ENCODE measurements at places on chromosomes 3 and 15. TPM values are rescaled to one million over a fixed set of nuclear protein-coding genes. Genes with fewer than 3 reads are reported as not detected.

- no peak for DNase-seq
These were observed 30.5 kb downstream of the FAH start for GRCh38 chr15:80183306-80183705.

DNA sequence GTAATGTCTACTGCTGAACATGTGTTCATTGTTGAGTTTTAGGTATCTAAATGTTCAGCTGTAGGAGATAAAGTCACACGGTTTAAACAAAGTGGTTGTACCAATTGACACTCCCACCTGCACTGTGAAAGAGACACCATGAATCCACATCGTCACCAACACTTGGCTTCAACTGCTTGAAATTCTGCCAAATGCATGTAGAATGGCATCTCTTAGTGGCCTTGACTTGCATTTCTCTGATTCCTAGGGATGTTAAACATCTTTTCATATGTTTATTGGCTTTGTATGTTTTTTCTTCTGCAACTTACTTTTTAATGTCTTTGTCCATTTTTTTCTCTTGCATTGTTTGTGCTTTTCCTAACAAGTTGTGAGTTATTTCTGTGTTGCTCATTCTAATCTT lies 43.4 kb downstream of the RPLP1 start:
- no peak for DNase-seq

DNA sequence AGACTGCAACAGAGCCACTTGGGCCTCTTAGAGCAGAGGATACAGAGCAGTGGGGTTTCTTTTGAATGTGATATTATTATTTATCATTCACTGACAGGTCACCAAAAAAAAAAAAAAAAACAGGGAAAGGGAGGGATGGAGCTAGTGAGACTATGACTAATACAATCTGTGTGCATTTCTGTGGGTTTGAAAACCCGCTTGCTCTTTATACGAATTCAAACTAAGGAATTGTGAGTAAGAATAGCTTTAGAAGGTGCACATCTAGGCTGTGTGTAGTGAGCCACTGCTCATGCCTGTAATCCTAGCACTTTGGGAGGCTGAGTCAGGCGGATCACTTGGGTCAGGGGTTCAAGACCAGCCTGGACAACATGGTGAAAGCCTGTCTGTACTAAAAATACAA lies 186.6 kb upstream of the MANF start:
- peak; percentile 77 for DNase-seq

DNA sequence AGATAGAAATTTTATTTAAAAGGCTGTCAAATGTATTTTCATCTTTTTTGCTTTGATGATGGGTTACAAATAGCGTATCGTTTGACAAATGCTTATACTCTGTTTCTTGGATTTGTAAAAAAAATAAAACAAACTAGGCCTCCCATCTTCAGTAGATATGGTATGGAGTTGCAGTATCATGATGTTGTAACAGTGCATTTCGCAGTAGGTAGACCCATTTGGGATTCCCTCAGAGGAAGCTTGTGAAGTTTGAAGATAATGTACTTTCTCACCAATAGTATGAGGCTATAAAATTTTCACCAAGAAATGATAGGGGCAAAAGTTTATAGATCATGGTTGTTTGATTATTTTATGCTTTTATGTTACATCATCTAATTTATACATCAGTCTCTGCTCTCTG lies 10.8 kb downstream of the MBNL1 start:
- no peak for DNase-seq

GRCh38 chr15:28955993-28956421 lies 70.2 kb downstream of the APBA2 start:
- peak; percentile 94 for DNase-seq

DNA sequence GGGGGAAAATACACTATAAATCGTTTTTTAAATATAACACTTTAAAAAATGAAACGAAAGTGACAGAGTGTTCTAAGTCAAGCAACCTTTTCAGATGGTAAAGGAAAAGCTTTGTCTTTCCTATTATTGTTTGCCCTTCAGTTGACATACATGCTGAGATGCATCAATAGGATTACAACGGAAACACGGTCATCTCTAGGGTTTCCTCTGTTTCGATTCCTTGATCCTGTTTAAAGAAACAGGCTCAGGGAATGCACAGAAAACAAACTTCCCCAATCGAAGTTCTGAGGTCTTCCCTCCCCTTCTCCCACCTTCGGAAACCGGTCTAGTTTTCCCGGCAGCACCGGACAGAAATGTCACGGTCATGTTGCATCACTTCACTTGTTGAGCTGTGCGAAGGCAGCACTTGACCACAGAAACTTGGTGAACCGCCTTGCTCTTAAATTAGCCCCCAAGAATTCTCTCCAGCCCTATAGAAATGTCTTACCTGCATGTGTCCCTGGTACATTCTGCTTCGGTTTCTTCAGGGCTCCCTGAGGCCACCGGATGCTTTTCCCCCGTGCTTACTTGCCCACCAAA lies 556 bp downstream of the PEX5L start:
- DNase-seq = peak; percentile 31

- no peak for DNase-seq
These were observed 120.1 kb downstream of the VGLL4 start for GRCh38 chr3:11523572-11524101.

Gene AQR
- 21.6 TPM for total RNA-seq

Gene ZMYND10
- 1.4 TPM for total RNA-seq

Gene APBA2
- total RNA-seq = 50.8 TPM

Measured in HT1080 (cell line).